ENCODE measurements at places on chromosomes 5 and 9. TPM values are rescaled to one million over a fixed set of nuclear protein-coding genes. Genes with fewer than 3 reads are reported as not detected.

SPATA31D4 gene
- total RNA-seq: not detected

LECT2 gene
- total RNA-seq: not detected

PCDHGA8 gene
- total RNA-seq: 5.6 TPM

TRIO gene
- total RNA-seq: 250 TPM

CD274 gene
- total RNA-seq: 2.8 TPM

TOR4A gene
- total RNA-seq: 1.3 TPM

CNTNAP3B gene
- 44.6 TPM for total RNA-seq

GABRA6 gene
- 0.06 TPM for total RNA-seq

GCNT4 gene
- 2.9 TPM for total RNA-seq

OBP2B gene
- total RNA-seq: not detected

RELL2 gene
- 7.3 TPM for total RNA-seq

TMEM174 gene
- not detected for total RNA-seq

REEP2 gene
- 48.1 TPM for total RNA-seq

CLTB gene
- 141 TPM for total RNA-seq

LHX6 gene
- total RNA-seq: 5.1 TPM

SPINK5 gene
- total RNA-seq: 0.10 TPM

DNA sequence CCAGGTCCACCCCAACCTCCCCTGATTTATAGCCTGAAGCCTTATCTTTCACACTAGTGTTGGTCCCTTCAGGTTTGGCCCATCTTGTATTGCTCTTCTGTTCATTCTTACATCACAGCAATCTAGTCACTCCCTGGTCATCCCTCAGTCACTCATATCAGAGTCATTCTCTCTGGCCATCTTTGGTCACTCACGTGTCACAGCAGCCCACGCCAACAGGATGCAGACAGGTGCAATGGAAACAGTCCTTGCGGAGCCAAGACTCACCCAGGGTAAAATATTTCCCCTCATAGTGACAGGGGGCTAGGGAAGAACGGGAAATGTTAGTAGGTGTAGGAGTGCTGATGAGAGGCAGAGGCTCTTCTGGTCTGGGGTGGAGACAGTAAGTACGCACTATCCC, 610 bp downstream of the MSMP start:
- no peak for DNase-seq
- H3K4me1 ChIP-seq: peaks cover 26% of the 10 kb centered on the region

GRCh38 chr5:178651046-178651810, 24.4 kb upstream of the CLK4 start:
- no peaks in the 10 kb centered on the region for H3K36me3 ChIP-seq
- H3K27ac ChIP-seq: no peak overlapping the region
- no peaks in the 10 kb centered on the region for H3K27me3 ChIP-seq
- no peak overlapping the region for H3K4me3 ChIP-seq

- H3K27ac ChIP-seq: no peak overlapping the region
- no peaks in the 10 kb centered on the region for H3K27me3 ChIP-seq
- H3K36me3 ChIP-seq: no peaks in the 10 kb centered on the region
- no peaks in the 10 kb centered on the region for H3K4me1 ChIP-seq
- DNase-seq: no peak
Observed at GRCh38 chr5:109256486-109256885, 153.3 kb downstream of the PJA2 start.

- no peak for DNase-seq
- H3K36me3 ChIP-seq: no peaks in the 10 kb centered on the region
- H3K27ac ChIP-seq: peak overlapping the region; percentile 33
- H3K4me3 ChIP-seq: no peak overlapping the region
Observed at GRCh38 chr5:168740092-168740800, 161.1 kb upstream of the PANK3 start.

GRCh38 chr9:133700819-133701320, 37.3 kb downstream of the SARDH start:
- peaks cover 21% of the 10 kb centered on the region for H3K36me3 ChIP-seq
- no peaks in the 10 kb centered on the region for H3K27me3 ChIP-seq

GRCh38 chr5:77851176-77852067, 75.3 kb upstream of the TBCA start:
- no peaks in the 10 kb centered on the region for H3K36me3 ChIP-seq
- peaks cover 80% of the 10 kb centered on the region for H3K27me3 ChIP-seq
- H3K4me3 ChIP-seq: peak overlapping the region; percentile 57
- DNase-seq: no peak
- H3K4me1 ChIP-seq: peaks cover 29% of the 10 kb centered on the region
- H3K27ac ChIP-seq: peak overlapping the region; percentile 10

- H3K27me3 ChIP-seq: no peaks in the 10 kb centered on the region
- no peaks in the 10 kb centered on the region for H3K4me1 ChIP-seq
- H3K4me3 ChIP-seq: no peak overlapping the region
- peak; percentile 84 for DNase-seq
- no peaks in the 10 kb centered on the region for H3K36me3 ChIP-seq
Observed at GRCh38 chr5:80275347-80275746, 19.5 kb upstream of the SERINC5 start.

- H3K27ac ChIP-seq: no peak overlapping the region
- H3K4me3 ChIP-seq: no peak overlapping the region
- no peaks in the 10 kb centered on the region for H3K36me3 ChIP-seq
- H3K4me1 ChIP-seq: no peaks in the 10 kb centered on the region
Observed at GRCh38 chr9:14500705-14501104, 186.8 kb upstream of the NFIB start.

- no peak overlapping the region for H3K4me3 ChIP-seq
- peak; percentile 43 for DNase-seq
- no peak overlapping the region for H3K27ac ChIP-seq
- no peaks in the 10 kb centered on the region for H3K36me3 ChIP-seq
- H3K4me1 ChIP-seq: no peaks in the 10 kb centered on the region
Observed at GRCh38 chr5:74490814-74491213, 149.7 kb downstream of the ENC1 start.

GRCh38 chr5:43675357-43675756, 72.4 kb downstream of the NNT start:
- H3K4me3 ChIP-seq: no peak overlapping the region
- DNase-seq: no peak
- peaks cover 2% of the 10 kb centered on the region for H3K36me3 ChIP-seq
- no peaks in the 10 kb centered on the region for H3K4me1 ChIP-seq
- H3K27me3 ChIP-seq: no peaks in the 10 kb centered on the region
- no peak overlapping the region for H3K27ac ChIP-seq

DNA sequence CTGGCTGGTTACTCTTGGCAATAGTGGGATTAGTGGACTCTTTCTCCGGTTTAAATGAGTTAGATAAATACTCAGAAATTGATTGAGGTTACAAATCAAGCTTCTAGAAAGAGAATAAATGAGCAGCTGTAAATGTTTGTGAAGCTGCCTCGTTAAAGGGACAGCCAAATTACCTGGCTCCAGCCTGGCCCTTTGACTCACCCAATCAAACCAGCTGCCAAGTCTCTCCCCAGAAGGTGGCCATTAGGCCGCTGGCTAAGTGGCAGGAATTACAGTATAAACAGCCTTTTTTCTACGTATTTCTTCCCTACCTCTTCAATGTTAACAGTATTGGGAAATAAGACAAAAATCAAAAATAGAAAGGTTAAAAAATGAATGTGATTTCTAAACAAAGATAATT, 46.0 kb upstream of the SRFBP1 start:
- DNase-seq: no peak
- H3K4me3 ChIP-seq: no peak overlapping the region
- H3K27ac ChIP-seq: no peak overlapping the region
- no peaks in the 10 kb centered on the region for H3K27me3 ChIP-seq

- H3K27me3 ChIP-seq: no peaks in the 10 kb centered on the region
- no peak overlapping the region for H3K4me3 ChIP-seq
- no peak for DNase-seq
- H3K36me3 ChIP-seq: no peaks in the 10 kb centered on the region
Observed at GRCh38 chr5:154535535-154535934, 57.5 kb upstream of the HAND1 start.

DNA sequence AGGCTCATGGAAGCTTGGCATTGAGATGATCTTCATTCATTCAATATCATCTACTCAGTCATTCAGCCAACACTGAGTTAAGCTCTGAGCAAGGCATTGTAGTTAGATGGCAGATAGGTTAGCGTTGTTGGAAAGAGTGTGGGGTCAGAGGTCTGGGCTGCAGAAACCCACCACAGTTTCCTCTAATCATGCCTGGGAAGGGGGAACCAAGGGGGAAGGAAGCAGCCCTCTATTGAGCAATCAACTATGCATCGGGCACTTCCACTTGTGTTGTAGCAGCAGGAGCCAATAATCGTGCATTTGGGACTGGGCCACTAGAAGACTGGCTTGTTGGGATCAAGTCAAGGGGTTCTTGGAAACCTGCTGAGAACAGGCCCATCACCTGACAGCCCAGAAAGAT, 139.1 kb downstream of the PIP5K1B start:
- no peak overlapping the region for H3K27ac ChIP-seq
- peaks cover 6% of the 10 kb centered on the region for H3K4me1 ChIP-seq
- H3K27me3 ChIP-seq: no peaks in the 10 kb centered on the region
- DNase-seq: no peak
- no peaks in the 10 kb centered on the region for H3K36me3 ChIP-seq
- H3K4me3 ChIP-seq: no peak overlapping the region

- DNase-seq: peak; percentile 62
- H3K4me1 ChIP-seq: no peaks in the 10 kb centered on the region
Observed at GRCh38 chr9:113737517-113738271, 138.4 kb upstream of the ZNF618 start.

GRCh38 chr5:16477541-16477940, 11.9 kb upstream of the ZNF622 start:
- H3K4me3 ChIP-seq: no peak overlapping the region
- H3K4me1 ChIP-seq: no peaks in the 10 kb centered on the region
- no peak for DNase-seq
- no peak overlapping the region for H3K27ac ChIP-seq
- H3K27me3 ChIP-seq: no peaks in the 10 kb centered on the region

DNA sequence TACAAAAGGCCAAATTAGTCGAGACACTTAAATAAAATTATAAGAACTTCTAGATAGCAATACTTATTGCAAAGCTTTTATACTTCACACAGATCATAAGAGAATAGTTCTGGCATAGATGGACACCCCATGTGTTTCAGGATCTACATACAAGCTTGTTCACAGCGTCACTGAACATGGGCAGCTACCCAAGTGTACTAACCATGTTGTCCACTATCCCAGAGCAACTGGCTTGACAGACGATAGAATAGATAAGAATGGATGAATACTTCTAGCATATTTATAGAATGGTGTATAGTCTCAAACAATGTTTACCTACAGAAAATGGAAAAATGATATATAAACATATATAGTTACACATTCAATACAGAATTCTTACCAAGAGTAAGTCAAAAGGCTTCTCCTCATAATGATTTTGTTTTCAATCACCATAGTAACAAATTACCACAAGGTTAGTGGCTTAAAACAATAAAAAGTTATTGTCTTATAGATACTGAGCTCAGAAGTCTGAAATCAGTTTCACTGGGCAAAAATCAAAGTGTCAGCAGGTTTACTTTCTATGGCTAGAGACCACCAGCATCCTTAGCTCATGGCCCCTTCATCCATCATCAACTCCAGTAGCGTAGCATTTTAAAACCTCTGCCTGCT, 446.7 kb downstream of the DMRTA1 start:
- no peaks in the 10 kb centered on the region for H3K36me3 ChIP-seq
- no peaks in the 10 kb centered on the region for H3K27me3 ChIP-seq
- H3K27ac ChIP-seq: no peak overlapping the region

GRCh38 chr5:165504674-165505073, 1999.3 kb downstream of the MAT2B start:
- H3K4me3 ChIP-seq: no peak overlapping the region
- no peaks in the 10 kb centered on the region for H3K4me1 ChIP-seq
- peak overlapping the region; percentile 37 for H3K27ac ChIP-seq
- no peaks in the 10 kb centered on the region for H3K27me3 ChIP-seq

- DNase-seq: no peak
- peak overlapping the region; percentile 75 for H3K4me3 ChIP-seq
- peaks cover 31% of the 10 kb centered on the region for H3K4me1 ChIP-seq
- peaks cover 25% of the 10 kb centered on the region for H3K27me3 ChIP-seq
- peak overlapping the region; percentile 88 for H3K27ac ChIP-seq
Observed at GRCh38 chr9:111035543-111036428, 2.5 kb downstream of the LPAR1 start.

- no peak overlapping the region for H3K4me3 ChIP-seq
- no peak for DNase-seq
- no peak overlapping the region for H3K27ac ChIP-seq
- peaks cover 27% of the 10 kb centered on the region for H3K36me3 ChIP-seq
- H3K4me1 ChIP-seq: peaks cover 22% of the 10 kb centered on the region
- peaks cover 7% of the 10 kb centered on the region for H3K27me3 ChIP-seq
Observed at GRCh38 chr9:132171702-132172101, 9.8 kb downstream of the NTNG2 start.

- no peak overlapping the region for H3K4me3 ChIP-seq
- H3K27ac ChIP-seq: no peak overlapping the region
- H3K36me3 ChIP-seq: no peaks in the 10 kb centered on the region
- no peak for DNase-seq
- H3K27me3 ChIP-seq: no peaks in the 10 kb centered on the region
Observed at GRCh38 chr9:38211002-38211401, 142.0 kb upstream of the SHB start.

- no peak overlapping the region for H3K27ac ChIP-seq
- no peaks in the 10 kb centered on the region for H3K4me1 ChIP-seq
- H3K36me3 ChIP-seq: peaks cover 25% of the 10 kb centered on the region
- DNase-seq: no peak
Observed at GRCh38 chr9:128845186-128845931, 15.8 kb upstream of the SPOUT1 start.

DNA sequence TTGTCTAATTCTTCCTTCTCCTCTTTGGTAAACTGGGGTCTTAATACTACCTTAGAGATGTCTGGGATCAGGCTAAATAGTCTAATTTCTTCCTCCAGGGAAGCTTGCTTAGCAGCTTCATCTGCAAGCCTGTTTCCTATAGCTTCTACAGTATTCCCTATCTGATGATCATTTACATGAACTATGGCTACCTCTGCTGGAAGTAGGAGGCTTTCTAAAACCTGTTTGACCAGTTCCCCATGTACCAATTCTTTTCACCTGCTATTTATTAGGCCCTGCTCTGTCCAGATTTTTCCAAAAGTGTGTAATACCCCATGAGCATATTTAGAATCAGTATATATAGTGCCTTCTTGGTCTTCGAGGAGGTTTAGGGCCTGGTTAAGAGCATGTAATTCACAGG, 619.8 kb downstream of the HINT1 start:
- no peak for DNase-seq
- H3K4me3 ChIP-seq: no peak overlapping the region
- H3K27ac ChIP-seq: no peak overlapping the region

GRCh38 chr9:92295827-92296258, 2.3 kb upstream of the IARS1 start:
- H3K4me1 ChIP-seq: peaks cover 14% of the 10 kb centered on the region
- peaks cover 5% of the 10 kb centered on the region for H3K36me3 ChIP-seq
- no peak overlapping the region for H3K4me3 ChIP-seq
- no peak for DNase-seq
- no peaks in the 10 kb centered on the region for H3K27me3 ChIP-seq
- H3K27ac ChIP-seq: no peak overlapping the region

Data from spinal cord (tissue), 10 donors.